NCI-H2029 treated with DMSO at 0.1 percent for 48 hours (cell line): ENCODE measurements at places on chromosomes 4 and X.

GRCh38 chrX:21658746-21659145 is 616 bp upstream of the KLHL34 start:
- DNase-seq: no peak

DNA sequence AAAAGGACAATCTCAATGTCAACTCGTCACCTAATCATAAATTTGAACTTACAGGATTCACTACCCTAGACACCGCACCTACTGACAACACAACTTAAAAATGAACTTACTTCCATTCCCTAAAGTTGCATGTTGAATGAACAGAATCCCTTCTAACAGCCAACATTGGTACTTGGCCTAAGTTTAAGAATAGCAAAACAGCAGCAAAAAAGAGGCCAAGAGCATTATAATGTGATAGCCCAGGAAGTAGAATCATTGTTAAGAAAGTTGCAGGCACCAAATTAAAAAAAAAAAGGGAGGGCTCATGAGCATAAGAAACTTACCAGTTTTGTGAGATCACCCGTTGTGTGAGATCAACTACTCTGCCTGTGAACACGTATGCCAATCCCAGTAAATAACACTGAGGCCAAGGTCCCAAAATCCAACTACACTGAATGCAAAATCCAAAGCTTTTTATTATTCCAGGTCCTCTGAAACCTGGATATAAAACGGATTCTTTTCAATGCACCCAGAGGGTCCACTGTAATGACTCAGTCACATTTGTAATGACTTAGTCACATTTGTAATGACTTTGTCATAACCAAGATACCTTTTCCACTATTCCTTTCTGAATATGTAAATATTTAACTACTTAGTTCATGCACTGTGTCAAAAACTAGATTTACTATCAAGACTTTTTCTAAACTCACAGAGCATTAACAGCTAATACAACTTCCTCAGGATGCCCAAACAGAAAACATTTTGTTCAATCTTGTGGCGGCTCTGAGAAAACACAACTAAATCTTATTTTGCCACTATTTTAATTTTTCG is 6.8 kb downstream of the HNRNPDL start:
- no peak for DNase-seq

- no peak for DNase-seq
Measured at GRCh38 chr4:5959211-5959982, 58.8 kb downstream of the C4orf50 start.

- DNase-seq: no peak
Measured at GRCh38 chrX:119880076-119880475, 8.4 kb downstream of the NDUFA1 start.

GRCh38 chr4:152898606-152899005 is 37.5 kb upstream of the FHDC1 start:
- DNase-seq: no peak

DNA sequence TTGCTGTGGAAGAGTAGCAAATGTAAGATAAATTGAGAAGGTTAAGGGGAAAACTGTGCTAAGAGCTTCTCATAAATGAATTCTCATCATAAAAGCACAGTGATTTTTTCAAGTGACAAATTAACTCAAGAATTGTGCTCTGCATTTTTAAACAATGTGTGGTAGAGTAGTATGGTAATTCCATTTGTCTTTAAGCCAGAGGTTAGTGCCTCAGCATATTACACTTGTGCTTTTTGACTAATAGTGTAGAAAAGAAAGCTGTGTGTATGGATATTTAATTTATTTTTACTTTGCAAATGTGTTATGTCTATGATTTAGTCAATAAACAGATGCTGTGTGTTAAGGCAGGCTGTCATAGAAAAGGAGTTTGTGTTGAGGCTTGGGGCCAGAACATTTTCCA is 61.0 kb downstream of the FHIP1A start:
- no peak for DNase-seq

DNA sequence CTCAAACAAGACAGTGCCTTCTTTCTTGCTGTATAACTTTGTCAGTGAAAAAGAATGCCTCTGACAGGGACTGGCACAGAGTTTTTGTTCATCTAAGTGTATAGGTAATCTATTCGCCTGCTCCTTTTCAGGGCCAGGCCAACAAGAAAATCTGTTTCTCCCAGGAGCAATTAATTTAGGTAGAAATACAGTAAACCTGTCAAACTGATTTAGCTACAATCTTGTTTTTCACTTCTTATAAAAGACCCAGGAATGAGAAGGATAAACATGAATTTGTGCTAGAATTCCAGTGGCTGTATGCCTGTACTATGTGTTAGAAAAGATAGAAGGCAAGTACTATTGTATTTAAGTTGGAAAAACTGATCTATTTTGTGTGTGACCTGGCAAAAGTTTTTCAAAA is 6.1 kb downstream of the TMA16 start:
- no peak for DNase-seq

DNA sequence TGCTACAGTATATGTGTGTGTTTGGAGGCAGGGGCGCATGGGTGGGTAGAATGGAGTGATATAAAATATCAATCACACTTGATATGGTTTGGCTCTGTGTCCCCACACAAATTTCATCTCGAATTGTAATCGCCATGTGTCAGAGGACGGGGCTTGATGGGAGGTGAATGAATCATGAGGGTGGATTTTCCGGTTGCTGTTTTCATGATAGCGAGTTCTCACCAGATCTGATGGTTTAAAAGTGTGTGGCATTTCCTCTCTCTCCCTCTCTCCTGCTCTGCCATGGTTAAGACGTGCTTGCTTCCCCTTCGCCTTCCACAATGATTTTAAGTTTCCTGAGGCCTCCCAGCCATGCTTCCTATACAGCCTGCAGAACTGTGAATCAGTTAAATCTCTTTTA is 14.8 kb downstream of the SOWAHB start:
- no peak for DNase-seq

DNA sequence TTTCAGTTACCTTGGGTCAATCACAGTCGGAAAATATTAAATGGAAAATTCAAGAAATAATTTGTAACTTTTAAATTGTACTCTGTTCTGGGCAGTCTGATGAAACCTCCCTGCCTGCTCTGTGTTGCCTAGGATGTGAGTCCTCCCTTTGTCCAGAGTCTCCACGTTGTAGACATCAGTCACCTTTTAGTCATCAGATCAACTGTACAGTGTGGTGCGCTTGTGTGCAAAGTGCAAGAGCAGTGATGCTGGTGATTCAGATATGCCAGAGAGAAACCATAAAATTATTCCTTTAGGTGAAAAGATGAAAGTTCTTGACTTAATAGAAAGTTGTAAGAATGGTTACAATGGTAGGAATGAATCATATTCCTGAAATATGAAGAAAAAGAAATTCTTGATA is 1.4 kb downstream of the SPATA4 start:
- no peak for DNase-seq

GRCh38 chrX:104187931-104188330 is 21.7 kb downstream of the FAM199X start:
- DNase-seq: no peak

- DNase-seq: no peak
Measured at GRCh38 chr4:76199664-76200211, 13.9 kb downstream of the SCARB2 start.

- DNase-seq: no peak
Measured at GRCh38 chr4:71126719-71127118, 133.3 kb downstream of the DCK start.

- DNase-seq: no peak
Measured at GRCh38 chrX:3290561-3290960, 55.9 kb downstream of the MXRA5 start.

DNA sequence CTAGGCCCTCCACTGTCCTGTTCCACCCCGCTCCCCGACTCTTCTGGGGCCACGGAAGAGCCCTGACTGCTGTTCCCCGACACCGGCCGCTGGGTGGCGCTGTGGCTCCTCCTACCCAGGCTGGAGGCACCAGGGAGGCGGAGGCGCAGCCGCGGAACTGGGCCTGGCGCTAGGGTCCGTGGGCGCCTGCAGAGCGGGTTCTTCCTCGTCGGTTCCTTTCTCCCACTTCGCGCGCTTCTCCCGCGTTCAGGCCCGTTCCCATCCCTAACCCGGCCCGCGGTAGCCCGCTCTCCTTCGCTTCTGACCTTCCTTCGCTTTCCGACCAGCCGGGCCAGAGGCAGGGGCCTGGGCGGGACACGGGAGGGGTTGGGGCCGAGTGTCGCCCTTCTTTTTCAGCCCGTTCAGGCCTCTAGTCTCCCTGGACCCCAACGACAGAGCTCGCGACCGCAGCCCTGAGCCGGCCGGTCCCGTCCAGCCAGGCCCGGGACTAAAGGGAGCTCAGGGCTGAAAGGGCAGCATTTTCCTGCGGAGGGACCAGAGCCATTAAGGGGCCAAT is 34.3 kb downstream of the NALF2 start:
- peak; percentile 9 for DNase-seq
